Stimulated activated naive CD8-positive, alpha-beta T cell treated with anti-CD3 and anti-CD28 coated beads, Interleukin-15, Interleukin-2, amounts not matched to agents 100 U/mL and 50 U/mL, for 24 hours (primary cell): ENCODE measurements at places on chromosomes 2 and 18.

DNA sequence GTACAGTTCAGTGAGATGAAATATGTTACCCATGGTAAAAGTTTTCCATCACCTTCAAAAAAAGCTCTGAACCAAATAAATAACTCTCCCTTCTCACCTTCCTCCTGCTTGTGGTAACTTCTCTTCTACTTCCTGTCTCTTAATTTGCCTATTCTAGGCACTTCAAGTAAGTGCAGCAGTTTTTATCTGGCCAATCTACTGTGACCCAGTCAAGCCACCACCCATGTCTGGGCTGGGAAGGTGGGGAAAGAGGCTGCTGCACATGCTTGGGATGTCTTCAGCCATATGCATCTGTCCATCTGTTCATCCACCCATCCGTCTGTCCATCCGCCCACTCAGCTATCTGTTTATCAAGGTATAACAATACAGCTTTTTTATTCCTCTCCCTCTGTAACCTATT is 31.6 kb downstream of the ZNF532 start:
- DNase-seq: no peak

DNA sequence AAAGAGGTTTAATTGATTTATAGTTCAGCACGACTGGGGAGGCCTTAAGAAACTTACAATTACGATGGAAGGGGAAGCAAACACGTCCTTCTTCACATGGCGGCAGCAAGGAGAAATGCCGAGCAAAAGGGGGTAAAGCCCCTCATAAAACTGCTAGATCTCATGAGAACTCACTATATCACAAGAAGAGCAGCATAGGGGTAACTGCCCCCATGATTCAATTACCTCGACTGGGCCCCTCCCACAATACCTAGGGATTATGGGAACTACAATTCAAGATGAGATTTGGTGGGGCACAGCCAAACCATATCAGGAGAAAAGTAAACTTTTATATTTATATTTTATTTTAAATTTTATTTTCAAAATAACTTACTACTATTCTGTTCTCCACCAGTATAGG is 272.0 kb downstream of the MYCN start:
- DNase-seq: no peak

- no peak for DNase-seq
Observed at GRCh38 chr18:58661423-58661822, 9.8 kb upstream of the MALT1 start.

- no peak for DNase-seq
Observed at GRCh38 chr2:10985260-10985659, 73.5 kb downstream of the KCNF1 start.

GRCh38 chr2:10001586-10001985 is 41.8 kb upstream of the KLF11 start:
- no peak for DNase-seq

DNA sequence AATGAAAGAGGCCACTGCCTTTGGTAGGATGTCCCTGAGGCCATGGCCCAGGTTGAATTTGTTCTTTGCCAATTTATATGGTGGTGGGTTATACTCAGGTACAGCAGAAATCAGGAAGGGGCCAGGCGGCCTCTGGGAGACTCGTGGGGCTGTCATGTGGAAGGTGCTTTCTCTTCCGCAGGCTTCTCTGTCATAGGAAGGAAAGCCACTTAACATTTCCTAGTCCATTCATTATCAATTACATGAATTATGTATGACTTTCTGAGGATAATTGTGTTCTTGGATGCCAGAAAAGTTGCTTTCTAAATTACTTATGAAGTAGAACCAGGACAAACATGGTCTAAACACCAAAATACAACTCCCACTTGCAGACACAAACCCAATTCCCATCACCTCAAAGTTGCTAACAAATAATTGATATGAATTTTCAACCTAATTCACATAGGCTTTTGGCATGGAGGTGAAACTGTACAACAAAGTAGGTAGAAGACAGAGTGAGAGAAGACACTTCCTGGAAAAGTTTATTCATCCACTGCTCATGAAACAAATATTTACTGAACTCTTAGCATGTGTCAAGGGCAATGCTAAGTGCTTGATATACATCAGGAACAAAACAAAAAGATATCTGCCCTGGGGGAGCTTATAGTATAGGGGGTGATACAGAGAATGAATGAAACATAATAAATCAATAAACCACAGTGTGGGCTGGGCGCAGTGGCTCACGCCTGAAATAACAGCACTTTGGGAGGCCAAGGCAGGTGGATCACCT is 50.5 kb upstream of the CHMP1B start:
- no peak for DNase-seq

- DNase-seq: peak; percentile 26
Observed at GRCh38 chr2:216142540-216142939, 33.4 kb downstream of the XRCC5 start.

GRCh38 chr2:162092008-162092390 is 18.0 kb upstream of the DPP4 start:
- DNase-seq: no peak

DNA sequence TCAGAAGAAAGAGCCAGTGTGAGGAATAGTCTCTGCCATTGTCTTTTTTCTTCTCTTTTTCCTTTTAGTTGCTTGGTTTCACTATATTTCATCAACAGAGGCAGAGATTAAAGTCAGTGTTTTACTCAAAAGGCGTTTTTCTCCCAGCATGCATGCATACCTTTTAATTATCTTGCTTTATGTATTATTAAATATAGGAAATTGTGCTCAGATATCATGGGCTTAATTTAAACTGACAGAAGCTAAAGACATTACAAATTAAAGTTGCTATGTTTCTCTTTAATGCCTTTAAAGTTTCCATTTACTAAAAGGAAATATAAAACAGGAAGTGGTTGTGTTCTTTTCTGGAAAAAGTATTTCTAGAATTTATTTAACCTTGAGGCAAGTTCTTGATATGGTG is 223.3 kb upstream of the ATP5MC3 start:
- no peak for DNase-seq

DNA sequence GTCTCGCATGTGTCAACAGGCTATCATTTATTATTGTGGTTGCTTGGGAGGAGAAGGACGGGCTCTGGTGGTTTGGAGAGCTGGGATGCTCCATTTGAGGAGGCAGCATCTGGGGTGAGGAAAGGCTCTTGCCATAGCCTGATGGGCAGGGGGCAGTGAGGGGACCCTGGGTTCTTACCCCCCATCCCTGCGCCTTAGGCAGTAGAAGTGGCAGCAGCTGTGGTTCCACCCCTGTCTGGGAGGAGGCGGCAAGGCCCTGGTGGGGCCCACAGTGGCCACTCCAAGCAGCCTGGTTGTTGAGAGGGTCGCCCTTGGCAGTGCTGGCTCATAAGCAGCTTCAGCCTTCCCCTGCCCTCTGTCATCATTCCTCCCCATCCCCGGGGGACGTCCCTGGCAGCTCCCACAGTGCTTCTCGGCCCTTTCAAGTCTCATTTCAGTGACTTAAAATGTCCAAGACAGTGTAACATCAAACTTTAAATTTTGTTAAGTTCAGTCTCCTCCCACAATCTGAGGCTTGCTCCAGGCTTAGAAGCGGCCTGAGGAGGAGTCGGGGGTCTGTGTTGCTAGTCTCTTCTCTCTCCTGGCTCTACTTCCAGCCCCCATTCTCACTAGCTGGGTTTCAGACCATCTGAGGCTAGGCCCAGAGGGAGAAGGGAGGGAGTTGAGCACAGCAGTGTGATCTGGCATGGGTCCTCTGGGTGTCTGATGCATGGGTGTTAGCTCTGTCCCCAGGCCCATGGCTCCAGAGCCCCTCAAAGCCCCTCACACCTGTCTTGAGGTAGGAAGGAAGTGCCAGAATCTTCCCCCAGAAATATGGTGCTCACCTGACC is 34.9 kb upstream of the PTPN4 start:
- no peak for DNase-seq
